ENCODE measurements at places on chromosomes 4 and X.

- DNase-seq = no peak
Measured at GRCh38 chr4:146550161-146550560, 28.4 kb upstream of the SLC10A7 start.

DNA sequence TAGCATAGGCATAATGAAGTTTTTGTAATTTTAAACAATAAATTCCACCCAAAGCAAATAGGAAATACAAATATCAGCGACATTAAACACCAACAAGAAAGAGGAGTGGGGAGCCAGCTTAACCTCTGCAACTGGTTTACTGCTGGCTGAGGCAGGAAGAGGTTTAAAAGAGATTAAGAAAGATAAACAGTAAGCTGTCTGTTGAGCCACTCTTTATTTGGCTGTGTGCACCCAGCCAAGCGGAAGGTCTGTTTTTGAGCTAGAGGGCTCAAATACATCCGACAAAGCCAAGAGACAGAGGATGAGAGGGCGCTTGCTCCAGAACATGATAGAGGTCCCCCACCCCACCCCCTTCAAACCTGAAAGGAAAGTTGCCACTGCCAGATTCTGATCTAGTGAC lies 191.4 kb downstream of the MGST2 start:
- no peak for DNase-seq

GRCh38 chr4:70895405-70895804 lies 6.8 kb upstream of the MOB1B start:
- no peak for DNase-seq

DNA sequence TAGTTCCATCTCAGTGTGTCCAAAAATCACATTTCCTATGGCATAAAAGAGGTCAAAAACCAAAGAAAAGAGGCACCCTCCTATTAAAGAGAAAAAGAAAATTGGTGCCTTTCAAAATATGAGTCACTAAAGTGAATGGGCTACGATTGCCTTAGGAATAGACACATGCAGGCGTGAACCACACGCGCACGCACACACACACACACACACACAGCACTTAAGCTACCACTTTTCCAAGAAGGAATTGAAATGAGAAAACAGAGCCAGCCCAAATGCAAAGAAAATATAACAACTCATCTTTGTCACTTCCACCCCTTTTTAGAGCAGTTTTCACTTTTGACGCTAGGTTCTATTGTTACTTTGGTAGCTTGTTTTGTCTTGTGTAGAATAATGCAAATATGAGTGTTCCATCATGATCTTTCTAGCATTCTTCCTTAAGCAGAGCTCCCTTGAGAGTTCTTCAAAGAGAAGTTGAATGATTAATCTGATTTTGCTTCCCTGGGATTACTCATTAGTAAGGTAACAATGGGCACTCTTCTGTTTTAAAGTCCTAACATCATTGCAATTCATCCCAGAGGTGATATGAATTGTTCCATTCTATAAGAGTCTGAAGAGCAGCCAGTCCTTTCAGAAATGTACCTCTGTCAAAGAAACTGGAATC lies 239.2 kb upstream of the GNPDA2 start:
- no peak for DNase-seq

DNA sequence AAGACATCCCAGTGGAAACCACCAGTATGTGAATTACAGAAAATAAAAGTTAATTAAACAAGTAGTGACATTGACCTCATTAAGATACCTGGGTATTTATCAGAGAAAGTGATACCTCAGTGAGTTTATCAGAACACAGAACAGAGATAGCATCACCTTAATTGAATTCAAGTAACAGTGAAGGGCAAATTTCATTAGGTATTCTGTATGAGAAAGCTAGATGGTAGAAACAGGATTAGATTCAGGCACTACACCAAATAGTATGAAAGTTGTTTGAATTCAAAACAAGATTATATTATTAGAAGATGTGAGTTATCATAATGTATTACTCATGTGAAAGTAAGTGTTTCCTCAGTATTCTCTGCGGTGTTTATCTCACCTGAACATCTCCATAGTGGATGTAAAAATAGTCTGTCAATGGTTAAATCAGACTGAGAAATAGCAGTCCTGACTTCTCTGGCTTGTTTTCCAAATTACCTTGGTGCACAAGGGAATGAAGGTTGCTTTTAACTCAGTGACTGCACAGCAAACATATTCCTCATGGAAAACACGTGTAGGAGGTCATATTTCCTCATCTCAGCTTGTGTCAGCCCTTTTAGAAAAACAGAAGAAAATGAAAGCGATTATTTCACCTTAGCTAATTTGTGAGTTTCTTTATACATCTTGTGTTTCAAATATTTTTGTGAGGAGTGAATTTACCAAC lies 79.9 kb upstream of the PCDH18 start:
- DNase-seq = no peak

- no peak for DNase-seq
Measured at GRCh38 chrX:16022580-16023200, 100.7 kb upstream of the GRPR start.

DNA sequence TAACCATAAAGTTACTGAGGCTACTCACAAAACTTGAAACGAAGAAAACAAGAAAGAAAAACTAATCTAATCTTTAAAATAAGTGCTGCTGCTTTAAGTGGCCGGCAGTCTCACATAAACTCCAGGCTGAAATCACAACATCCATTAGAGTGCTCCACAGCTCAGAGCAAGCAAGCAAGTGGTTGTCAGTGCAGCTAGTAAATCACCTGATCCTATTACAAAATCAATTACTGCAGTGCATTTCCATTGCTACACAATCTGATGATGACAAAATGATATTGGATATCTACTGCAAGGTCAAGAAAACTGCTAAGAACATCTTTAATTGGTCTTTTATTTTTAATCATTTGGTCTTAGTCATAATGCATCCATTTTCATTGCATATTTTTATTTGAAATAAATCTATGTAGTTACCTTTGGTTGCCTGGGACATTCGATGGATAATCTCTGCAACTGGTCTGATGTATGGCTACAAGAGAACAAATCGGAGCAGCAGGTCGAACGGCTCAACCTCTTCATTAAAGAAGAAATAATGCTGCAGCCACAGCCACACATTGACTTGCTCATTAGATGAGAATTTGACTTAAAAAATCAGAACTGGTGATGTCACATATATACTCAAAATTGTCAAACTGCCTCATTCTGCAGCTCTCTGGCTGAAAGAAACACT lies 87.7 kb downstream of the FBXW7 start:
- no peak for DNase-seq

DNA sequence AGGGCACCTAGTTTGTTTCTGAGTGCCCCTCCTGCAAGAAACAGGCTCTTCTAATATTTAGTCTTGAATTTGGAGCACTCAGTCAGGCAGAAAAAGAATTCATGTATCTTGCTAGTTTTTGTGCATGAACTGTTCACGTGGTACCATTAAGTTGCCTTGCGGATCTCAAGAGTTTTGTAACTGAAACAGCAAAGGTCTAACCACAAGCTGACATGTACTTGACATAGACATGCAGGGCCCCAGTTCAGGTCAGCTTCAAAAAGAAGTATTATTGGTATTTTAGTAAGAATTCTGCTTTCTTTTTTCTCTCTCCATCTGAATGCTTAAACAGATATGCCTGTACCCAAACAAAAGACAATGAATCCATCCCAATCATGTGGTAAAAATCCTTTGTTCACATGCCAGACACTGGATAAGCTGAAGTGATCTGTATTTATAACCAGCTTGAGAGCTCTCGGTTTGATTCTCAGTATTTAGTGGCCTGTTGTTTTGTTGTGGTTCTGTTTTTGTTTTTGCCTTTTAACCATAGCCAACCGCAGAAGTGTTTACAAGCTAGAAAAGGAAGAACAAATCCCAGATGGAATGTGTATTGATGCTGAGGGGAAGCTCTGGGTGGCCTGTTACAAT lies 13.0 kb downstream of the RGN start:
- DNase-seq = no peak

- no peak for DNase-seq
Measured at GRCh38 chr4:57498251-57498650, 388.1 kb upstream of the IGFBP7 start.

DNA sequence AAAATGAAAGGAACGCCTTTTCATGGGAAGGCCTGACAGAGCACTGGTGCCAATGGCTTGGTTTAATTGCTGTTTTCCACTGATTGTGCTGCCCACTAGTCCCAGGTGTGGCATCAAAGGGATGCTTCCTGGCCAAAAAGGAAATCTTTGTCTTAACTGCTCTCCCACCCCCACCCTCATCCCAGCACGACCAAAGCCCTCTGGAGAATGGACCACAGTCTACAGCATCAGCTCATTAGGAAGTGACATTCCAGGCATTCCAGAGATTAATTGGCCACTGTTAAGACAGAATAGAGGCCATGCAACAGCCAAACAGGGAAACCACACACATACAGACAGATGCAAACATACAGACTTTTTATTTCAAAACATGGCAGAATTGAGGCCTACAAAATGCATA lies 143.2 kb downstream of the LHFPL1 start:
- no peak for DNase-seq

DNA sequence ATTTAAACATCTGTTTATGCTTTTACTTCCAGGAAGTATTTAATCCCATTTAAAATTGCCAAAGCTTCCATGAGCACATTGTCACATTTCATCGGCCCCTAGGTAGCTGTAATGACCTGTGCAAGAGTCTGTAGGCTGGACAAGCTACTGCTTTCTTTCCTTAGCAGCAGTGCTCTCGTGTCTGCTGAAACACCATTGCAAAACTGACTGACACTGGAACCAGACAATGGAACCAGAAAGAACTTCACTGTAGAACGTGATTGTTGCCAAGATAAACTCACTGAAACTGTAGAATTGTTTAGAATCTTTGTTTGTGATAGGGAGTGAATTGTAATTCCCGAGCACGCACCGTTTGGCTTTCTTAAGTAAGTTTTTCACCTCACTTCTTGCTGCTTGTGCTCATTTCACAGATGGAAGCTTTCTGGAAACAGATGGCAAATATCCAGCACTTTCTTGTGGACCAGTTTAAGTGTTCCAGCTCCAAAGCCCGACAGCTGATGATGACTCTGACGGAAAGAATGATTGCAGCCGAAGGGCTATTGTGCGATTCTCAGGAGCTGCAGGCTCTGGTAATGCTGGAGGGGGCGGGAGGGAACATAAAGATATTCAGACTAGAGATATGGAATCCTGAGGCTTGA lies 36.9 kb downstream of the EVC start:
- DNase-seq = no peak

DNA sequence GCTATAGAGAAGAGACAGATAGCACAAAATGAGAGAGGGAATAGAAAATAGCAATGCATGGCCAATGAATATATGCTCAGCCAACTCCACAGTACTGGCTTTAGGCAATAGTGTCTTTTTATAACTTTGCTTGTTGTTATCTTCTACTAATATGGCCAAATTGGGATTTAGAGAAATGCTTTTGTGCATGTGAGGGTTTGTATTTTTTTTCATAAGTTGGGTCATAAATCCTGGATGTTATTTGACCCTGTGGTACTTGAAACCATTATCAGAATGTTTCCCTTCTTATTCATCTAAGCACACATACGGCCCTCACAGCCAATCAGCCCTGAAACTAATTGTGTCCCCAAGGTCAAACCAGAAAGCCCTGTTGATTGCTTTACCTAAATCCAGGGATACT lies 35.2 kb upstream of the LPAR4 start:
- no peak for DNase-seq

DNA sequence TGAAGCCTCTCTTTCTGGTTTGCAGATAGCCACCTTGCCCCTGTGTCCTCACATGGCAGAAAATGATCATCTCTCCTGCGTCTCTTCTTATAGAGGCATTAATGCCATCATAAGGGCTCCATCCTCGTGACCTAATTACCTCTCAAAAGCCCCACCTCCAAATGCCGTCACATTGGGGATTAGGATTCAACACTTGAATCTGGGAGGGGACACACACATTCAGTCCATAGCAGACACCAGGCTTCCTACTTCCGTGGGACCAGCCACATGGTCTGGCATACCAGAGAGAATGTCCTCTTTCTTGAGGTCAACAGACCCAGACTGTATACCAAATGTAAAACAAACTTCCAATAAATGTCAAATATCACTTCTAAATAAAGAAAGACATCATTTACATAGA lies 82.3 kb upstream of the S100G start:
- DNase-seq = no peak

DNA sequence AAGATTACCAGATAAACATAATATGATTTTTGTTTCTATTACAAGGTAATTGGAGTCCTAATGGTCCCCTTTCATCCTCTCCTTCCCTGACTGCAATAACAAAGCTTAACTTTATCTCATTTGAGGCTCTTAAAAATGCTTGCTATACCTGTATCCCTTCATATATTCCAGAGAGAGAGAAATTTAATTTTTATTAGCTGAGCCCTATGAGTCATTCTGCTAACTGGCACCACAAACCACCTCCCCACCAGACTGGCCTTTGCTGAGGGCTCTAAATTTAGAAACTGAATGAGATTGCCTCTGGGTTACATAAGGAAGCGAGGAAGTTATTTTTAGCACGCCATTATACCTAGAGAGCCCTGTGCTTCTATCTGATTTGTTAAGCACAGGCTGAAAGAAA lies 27.4 kb downstream of the CBLL2 start:
- no peak for DNase-seq

- no peak for DNase-seq
Measured at GRCh38 chrX:12412561-12412960, 274.3 kb downstream of the FRMPD4 start.

GRCh38 chr4:123102897-123103471 lies 180.6 kb upstream of the NUDT6 start:
- DNase-seq = no peak

- no peak for DNase-seq
Measured at GRCh38 chr4:108398836-108399235, 221.5 kb upstream of the RPL34 start.

GRCh38 chr4:26110493-26110892 lies 196.5 kb downstream of the SMIM20 start:
- no peak for DNase-seq

DNA sequence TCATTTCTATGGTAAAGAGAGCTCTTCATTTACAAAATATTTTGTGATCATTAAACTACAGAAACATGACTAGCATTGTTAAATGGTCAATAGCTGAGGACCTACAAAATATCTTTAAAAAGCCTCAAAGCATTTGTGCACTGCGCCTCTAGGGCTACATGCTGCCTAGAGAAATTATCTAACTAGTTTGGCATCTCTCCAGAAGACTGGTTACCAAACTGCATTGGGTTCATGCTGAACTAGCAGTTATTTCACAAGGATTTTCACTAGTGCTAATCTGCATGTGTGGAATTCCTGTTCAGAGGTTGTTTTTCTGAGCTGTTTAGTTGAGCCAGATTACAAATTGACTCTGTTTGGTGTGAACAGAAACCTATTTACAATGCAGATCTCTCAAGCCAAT lies 58.5 kb upstream of the PITX2 start:
- no peak for DNase-seq

DNA sequence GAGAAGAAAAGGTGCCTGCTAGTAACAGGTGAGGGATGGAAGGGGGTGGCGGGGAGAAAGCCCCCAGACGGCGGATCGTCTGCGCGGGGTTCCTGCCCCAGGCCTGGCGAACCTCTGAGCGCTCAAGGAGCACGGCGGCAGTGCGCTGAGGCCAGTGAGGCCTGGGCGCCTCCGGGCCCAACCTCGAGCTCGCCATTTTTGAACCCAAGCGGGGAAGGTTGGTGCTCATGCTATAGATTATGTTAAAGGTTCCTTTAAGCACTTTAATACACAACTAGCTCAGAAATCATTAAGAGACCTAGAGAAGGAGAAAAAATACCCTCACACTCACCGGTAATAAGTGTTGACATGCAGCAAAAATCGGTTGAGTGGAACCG lies 7.9 kb downstream of the PITX2 start:
- no peak for DNase-seq
